ENCODE measurements at places on chromosomes 5 and 9.

GRCh38 chr5:55989860-55990259 is 4.9 kb downstream of the IL6ST start:
- DNase-seq: no peak

DNA sequence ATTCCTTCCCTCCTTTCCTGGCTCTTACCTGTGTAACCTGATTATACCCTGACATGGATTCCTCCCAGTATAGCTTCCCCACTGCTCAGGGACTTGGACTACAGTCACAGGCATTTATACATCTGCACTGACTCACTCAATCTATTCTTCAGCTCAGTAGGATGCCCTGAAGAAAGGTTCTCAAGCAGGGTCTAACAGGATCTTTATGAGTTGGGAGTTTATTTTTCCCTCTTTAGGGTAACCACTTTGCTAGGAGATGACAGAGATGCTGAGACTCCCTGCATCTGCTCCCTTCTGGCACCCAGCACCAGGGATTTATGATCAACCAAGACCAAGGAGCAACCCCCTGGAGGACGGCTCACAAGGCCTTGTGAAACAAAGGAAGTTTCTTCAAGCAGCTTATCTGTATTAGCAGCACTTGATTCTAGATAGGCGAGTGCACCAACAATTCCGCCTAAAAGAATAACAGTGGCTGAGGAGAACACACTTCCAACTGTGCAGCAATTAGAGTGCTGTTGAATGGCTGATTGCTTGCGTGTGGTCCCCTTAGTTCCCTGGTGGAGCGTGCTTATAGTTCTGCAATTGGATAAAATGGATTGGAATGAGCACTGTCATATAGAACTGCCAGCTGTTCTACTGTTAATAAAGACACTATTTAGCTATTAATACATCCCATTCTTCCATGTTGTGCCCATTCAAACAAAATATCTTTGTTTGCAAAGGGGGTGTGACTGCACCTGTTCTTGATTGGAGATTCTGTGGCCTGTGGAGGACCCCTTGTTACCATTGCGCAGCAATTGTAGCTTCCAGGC is 482.6 kb downstream of the ZNF608 start:
- DNase-seq: no peak

DNA sequence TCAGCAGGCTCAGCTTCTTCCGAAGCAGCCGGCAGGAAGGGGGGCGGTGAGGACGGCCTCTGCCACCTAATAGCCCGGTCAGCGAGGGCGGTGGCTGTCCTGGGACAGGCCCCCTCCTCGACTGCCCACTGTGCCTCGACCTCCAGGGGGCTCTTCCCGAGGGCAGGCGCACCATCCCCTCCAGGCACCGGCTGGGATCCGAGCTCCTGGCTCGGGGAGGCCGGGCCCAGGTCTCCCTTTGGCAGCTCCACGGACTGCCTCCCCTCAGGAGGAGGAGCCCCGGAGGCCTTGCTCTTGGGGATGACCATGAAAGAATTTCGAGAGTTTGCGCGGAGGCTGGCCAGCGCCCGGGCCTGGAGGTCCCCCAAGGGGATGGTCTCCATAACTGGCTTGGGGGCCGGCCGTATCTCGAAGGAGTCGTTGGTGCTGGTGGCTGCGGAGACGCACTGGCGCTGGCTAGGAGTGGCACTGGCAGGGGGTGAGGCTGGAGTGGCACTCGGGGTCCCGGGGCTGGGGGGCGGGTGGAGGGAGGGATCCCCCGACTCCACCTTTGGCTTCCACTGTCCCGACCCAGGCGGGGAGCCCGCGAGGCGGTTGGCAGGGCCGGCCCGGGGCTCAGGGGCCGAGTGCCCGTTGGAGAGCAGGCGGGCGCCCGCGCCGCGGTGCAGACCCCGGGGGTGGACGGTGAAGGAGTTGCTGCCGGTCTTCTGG is 975 bp downstream of the TPRN start:
- DNase-seq: no peak

DNA sequence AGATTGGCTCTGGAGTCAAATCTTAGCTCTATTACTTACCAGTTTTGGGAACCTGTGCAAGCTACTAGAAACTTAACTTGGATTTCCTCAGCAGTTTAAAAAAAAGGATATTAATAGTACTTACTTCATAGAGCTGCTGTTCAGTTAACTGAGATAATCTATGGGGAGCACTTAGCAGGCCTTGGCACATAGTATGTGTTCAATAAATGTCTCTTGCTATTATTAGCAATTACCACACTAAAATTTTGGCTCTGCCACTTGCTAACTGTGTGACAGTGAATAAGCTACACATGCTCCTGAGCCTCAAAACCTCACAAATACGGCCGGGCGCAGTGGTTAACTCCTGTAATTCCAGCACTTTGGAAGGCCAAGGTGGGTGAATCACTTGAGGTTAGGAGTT is 55.9 kb downstream of the CDK5RAP2 start:
- DNase-seq: no peak

GRCh38 chr9:75909776-75910175 is 19.3 kb downstream of the PCSK5 start:
- DNase-seq: no peak
